Stomach (tissue), 19 donors: ENCODE measurements at places on chromosomes 3 and 15. TPM values are rescaled to one million over a fixed set of nuclear protein-coding genes. Genes with fewer than 3 reads are reported as not detected.
A peak's percentile ranks its signal among the peaks of the same experiment; 100 is the strongest.

- H3K36me3 ChIP-seq, result no peaks in the 10 kb centered on the region
- H3K27ac ChIP-seq, result no peak overlapping the region
- DNase-seq, result peak; percentile 60
- H3K4me3 ChIP-seq, result no peak overlapping the region
Observed at GRCh38 chr3:138180375-138181029, 5.8 kb upstream of the DBR1 start.

DNA sequence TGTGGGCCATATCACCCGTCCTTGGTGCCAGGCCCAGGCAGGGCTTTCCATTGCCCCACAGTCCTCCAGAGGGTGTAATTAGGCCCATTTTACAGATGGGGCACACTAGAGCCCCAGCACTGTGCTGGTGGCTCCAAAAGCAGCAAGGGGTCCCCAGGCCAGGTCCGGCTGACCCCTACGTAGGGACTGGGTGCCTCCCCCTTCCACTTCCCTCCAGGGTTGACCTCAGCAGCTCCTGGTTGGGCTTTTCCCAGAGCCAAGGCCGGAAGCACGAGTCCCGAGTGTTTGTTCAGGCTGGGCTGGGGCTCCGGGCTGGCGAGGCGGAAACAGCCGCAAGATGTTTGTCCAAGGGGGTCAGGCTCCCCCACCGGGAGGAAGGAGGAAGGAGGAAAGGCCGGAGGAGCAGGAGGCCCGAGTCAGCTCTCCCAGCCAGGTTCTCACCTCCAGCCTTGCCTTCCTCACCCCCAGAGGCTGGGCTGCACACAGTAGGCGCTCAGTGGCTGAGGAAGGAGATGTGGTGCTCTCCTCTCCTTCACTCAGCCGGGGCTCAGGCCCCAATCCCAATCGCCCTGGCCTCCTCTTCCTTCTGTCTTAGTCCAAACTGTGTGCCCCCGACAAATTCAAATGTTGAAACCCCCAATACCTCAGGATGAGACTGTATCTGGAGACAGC lies 17.1 kb upstream of the PLXND1 start:
- H3K27me3 ChIP-seq, result no peaks in the 10 kb centered on the region
- no peak overlapping the region for H3K4me3 ChIP-seq
- H3K36me3 ChIP-seq, result no peaks in the 10 kb centered on the region
- H3K27ac ChIP-seq, result peak overlapping the region; percentile 97
- peaks cover 87% of the 10 kb centered on the region for H3K4me1 ChIP-seq
- DNase-seq, result peak; percentile 92

DNA sequence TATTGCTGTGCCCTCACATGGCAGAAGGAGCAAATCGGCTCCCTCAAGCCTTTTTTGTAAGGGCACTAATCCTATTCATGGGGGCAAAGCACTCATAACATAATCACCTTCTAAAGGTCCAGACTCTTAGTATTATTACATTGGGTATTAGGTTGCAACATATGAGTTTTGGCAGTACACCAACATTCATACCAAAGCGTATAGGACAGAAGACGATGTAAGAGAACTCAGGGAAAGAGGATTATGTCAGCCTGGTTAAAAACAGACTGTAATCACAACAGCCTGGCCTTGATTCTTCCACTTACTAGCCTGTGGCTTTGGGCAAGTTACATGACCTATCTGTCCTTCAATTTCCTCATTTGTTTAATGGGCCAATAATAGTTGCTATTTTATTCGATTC lies 828.5 kb upstream of the NECTIN3 start:
- no peak for DNase-seq
- H3K27ac ChIP-seq, result no peak overlapping the region
- no peaks in the 10 kb centered on the region for H3K4me1 ChIP-seq
- H3K27me3 ChIP-seq, result no peaks in the 10 kb centered on the region
- no peak overlapping the region for H3K4me3 ChIP-seq

GRCh38 chr3:10284496-10284895 lies 8.3 kb downstream of the GHRL start:
- peaks cover 35% of the 10 kb centered on the region for H3K4me1 ChIP-seq
- H3K4me3 ChIP-seq, result no peak overlapping the region
- no peak overlapping the region for H3K27ac ChIP-seq
- H3K36me3 ChIP-seq, result peaks cover 78% of the 10 kb centered on the region
- H3K27me3 ChIP-seq, result no peaks in the 10 kb centered on the region
- DNase-seq, result no peak

GRCh38 chr3:172096881-172097420 lies 57.6 kb downstream of the FNDC3B start:
- peak; percentile 62 for DNase-seq
- no peaks in the 10 kb centered on the region for H3K36me3 ChIP-seq
- H3K4me1 ChIP-seq, result peaks cover 53% of the 10 kb centered on the region
- H3K27ac ChIP-seq, result peak overlapping the region; percentile 50

GRCh38 chr3:19595884-19596283 lies 338.1 kb downstream of the EFHB start:
- no peaks in the 10 kb centered on the region for H3K27me3 ChIP-seq
- H3K4me3 ChIP-seq, result no peak overlapping the region

The TIGIT gene
- total RNA-seq, result not detected

The SAMMSON gene
- not detected for total RNA-seq

The CD80 gene
- total RNA-seq, result 0.55 TPM
